ENCODE measurements at places on chromosomes 11 and 22.

GRCh38 chr11:15672825-15673224 lies 558.1 kb downstream of the INSC start:
- no peak overlapping the region for H3K4me3 ChIP-seq
- no peaks in the 10 kb centered on the region for H3K4me1 ChIP-seq
- no peaks in the 10 kb centered on the region for H3K36me3 ChIP-seq
- H3K27me3 ChIP-seq, result no peaks in the 10 kb centered on the region
- no peak for DNase-seq

DNA sequence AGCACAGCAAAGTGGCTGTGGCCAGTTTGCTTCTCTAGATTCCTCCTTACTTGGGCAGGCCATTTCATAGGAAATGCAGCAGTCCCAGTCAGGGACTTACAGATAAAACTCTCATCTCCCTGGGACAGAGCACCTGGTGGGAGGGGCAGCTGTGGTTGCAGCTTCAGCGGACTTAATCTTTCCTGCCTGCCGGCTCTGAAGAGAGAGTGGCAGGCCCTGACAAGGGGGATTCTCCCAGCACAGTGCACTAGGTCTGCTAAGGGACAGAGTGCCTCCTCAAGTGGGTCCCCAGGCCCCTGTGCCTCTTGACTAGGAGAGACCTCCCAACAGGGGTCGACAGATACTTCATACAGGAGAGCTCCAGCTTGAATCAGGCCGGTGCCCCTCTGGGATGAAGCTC lies 1649.1 kb downstream of the LRRC4C start:
- no peaks in the 10 kb centered on the region for H3K36me3 ChIP-seq
- H3K27me3 ChIP-seq, result no peaks in the 10 kb centered on the region
- H3K4me3 ChIP-seq, result no peak overlapping the region
- peaks cover 15% of the 10 kb centered on the region for H3K4me1 ChIP-seq

DNA sequence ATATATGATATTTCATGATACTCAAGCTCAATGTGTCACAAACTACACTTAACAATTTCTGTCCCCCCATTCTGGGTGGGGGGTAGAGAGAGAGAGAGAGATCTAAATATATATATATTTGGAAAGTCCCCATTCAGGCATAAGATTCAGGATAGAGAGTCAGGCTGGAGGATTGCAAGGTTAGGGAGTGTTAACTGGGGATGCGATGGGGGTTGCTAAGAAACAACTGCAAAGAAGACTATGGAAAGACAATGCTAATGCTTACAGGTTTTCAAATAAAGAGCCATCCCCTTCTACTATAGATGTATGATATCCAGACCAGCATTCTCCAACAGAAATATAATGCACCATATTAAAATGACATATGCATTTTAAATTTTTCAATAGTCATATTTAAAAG lies 79.2 kb upstream of the OR5AK2 start:
- H3K4me1 ChIP-seq, result peaks cover 40% of the 10 kb centered on the region
- no peak for DNase-seq
- H3K27me3 ChIP-seq, result no peaks in the 10 kb centered on the region
- H3K4me3 ChIP-seq, result no peak overlapping the region
- peak overlapping the region; percentile 74 for H3K27ac ChIP-seq
- H3K36me3 ChIP-seq, result no peaks in the 10 kb centered on the region

- H3K27me3 ChIP-seq, result no peaks in the 10 kb centered on the region
- H3K36me3 ChIP-seq, result no peaks in the 10 kb centered on the region
- no peak overlapping the region for H3K27ac ChIP-seq
- H3K4me3 ChIP-seq, result no peak overlapping the region
- no peak for DNase-seq
- H3K4me1 ChIP-seq, result no peaks in the 10 kb centered on the region
Measured at GRCh38 chr11:82959987-82960778, 58.6 kb downstream of the DDIAS start.

All from RWPE2 (cell line).